Activated T-helper 17 cell treated with anti-CD3 and anti-CD28 coated beads, Interleukin-2, amount 50 U/mL, for 72 hours (primary cell): ENCODE measurements at places on chromosomes 4 and X. TPM values are rescaled to one million over a fixed set of nuclear protein-coding genes. Genes with fewer than 3 reads are reported as not detected.

Gene NAA11
- total RNA-seq, result not detected

Gene ARSD
- 2.5 TPM for total RNA-seq

Gene C1GALT1C1
- 35.1 TPM for total RNA-seq

Gene NDST3
- total RNA-seq, result not detected

Gene PRKG2
- total RNA-seq, result not detected

Gene ZNF630
- total RNA-seq, result 1.2 TPM

Gene CFAP47
- total RNA-seq, result not detected

Gene TCEAL6
- total RNA-seq, result not detected

Gene PABPC4L
- not detected for total RNA-seq

Gene MXRA5
- total RNA-seq, result not detected
